ENCODE measurements at places on chromosomes 3 and 15. TPM values are rescaled to one million over a fixed set of nuclear protein-coding genes. Genes with fewer than 3 reads are reported as not detected.

GRCh38 chr15:96330064-96330449 lies 443 bp upstream of the NR2F2 start:
- no peaks in the 10 kb centered on the region for H3K36me3 ChIP-seq
- H3K27me3 ChIP-seq, result peaks cover 77% of the 10 kb centered on the region
- H3K4me3 ChIP-seq, result no peak overlapping the region
- DNase-seq, result peak; percentile 22

- no peak overlapping the region for H3K4me3 ChIP-seq
- no peaks in the 10 kb centered on the region for H3K36me3 ChIP-seq
- no peaks in the 10 kb centered on the region for H3K4me1 ChIP-seq
Measured at GRCh38 chr3:30241721-30242120, 364.7 kb upstream of the TGFBR2 start.

GRCh38 chr15:48017747-48018146 lies 103.0 kb upstream of the SLC24A5 start:
- no peak overlapping the region for H3K4me3 ChIP-seq
- H3K36me3 ChIP-seq, result no peaks in the 10 kb centered on the region
- no peaks in the 10 kb centered on the region for H3K4me1 ChIP-seq
- no peak for DNase-seq

DNA sequence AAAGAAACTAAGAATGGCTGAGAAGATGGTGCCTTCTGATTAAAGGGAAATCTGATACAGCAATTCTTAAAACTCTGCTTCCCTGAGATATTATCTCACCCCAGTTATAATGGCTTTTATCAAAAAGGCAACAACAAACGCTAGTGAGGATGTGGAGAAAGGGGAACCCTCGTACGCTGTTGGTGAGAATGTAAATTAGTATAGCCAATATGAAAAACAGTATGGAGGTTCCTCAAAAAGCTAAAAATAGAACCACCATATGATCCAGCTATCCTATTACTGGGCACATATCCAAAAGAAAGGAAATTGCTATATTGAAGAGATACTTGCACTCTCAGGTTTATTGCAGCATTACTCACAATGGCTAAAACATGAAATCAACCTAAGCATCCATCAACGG lies 65.1 kb downstream of the GOLIM4 start:
- no peak overlapping the region for H3K27ac ChIP-seq
- DNase-seq, result no peak
- H3K4me3 ChIP-seq, result no peak overlapping the region

GOLGA8Q gene
- 17.3 TPM for total RNA-seq

- peaks cover 25% of the 10 kb centered on the region for H3K4me1 ChIP-seq
- peak overlapping the region; percentile 80 for H3K27ac ChIP-seq
- no peaks in the 10 kb centered on the region for H3K36me3 ChIP-seq
- peak; percentile 56 for DNase-seq
- H3K4me3 ChIP-seq, result peak overlapping the region; percentile 77
- no peaks in the 10 kb centered on the region for H3K27me3 ChIP-seq
Measured at GRCh38 chr3:71582036-71582611, 1.4 kb downstream of the FOXP1 start.

DNA sequence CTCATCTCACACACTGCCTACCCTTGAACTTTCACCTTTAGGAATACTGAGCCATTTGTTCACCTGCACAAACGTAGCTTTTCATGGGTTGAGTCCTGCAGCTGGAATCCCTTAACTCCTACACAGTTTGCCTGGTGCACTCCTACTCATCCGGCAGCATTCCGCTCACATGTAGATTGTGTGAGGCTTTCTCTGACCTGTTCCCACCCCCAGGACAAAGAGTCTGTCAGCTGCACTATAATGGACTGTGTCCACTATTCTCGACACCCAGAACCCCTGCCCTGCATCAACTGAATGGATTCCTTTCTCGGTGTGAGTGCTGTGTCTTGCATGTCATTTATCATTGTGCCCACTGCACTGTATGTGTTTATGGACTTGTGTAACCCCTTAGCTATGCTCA lies 54.9 kb downstream of the EPHB3 start:
- H3K4me3 ChIP-seq, result no peak overlapping the region
- no peak overlapping the region for H3K27ac ChIP-seq
- peaks cover 6% of the 10 kb centered on the region for H3K27me3 ChIP-seq
- no peaks in the 10 kb centered on the region for H3K36me3 ChIP-seq

DNA sequence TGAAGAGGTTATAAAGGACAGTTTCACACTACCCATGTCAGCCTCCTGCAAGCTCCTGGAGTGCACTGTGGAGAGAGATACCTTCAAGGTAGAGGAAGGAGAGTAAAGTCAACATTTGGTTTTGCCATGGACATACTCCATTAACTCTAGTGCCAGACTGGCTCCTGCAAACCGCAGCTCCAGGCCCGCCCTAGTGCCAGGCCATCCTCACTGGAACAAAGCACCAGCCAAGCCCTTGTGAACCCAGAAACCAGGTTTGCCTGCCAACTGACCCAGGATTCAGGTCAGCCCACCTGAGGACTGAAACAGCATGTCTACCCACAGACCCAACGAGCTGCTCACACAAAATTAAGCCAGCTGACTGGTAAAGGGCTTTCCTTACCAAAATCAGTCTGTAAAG lies 41.0 kb upstream of the TP63 start:
- no peaks in the 10 kb centered on the region for H3K36me3 ChIP-seq
- no peak for DNase-seq
- H3K4me3 ChIP-seq, result no peak overlapping the region
- H3K4me1 ChIP-seq, result no peaks in the 10 kb centered on the region
- H3K27ac ChIP-seq, result no peak overlapping the region

GABRG3 gene
- not detected for total RNA-seq

DNA sequence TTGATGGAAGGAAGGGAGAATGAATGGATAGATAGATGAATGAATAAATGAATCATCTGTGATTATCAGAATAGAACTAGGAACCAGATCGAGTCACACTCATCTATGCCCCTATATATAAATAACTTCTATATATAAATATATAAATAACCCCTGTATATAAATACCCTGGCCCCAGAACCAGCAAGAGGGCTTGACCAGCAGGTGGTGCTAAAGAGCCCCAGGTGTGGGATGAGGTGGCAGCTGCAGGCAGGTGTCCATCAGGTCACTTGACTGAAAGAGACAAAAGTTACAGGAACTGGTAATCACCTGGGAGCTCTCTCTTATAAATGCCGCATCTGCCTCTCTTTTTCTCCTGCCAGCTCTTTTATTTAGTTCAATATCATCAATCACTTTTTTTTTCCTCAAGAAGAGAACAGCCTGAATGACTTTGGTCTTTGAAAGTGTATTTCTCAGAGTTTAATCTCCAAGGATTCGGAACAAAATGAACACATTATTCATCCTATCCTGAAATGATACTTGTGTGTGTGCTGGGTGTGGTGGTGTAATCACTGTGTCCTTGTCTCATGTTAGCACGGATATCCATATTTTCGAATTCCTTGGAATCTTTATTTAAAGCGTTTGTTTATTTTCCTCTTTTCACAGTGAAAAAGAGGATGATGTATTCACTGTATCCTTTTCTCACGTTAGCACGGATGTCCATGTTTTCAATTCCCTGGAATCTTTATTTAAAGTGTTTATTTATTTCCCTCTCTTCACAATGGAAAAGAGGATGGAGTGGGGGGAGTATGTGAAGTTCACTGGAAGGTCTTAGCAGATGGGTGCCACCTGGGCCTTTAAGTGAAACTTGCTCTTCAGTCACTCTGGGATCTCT lies 35.4 kb upstream of the ATG7 start:
- no peaks in the 10 kb centered on the region for H3K4me1 ChIP-seq
- no peaks in the 10 kb centered on the region for H3K27me3 ChIP-seq
- H3K4me3 ChIP-seq, result no peak overlapping the region

DNA sequence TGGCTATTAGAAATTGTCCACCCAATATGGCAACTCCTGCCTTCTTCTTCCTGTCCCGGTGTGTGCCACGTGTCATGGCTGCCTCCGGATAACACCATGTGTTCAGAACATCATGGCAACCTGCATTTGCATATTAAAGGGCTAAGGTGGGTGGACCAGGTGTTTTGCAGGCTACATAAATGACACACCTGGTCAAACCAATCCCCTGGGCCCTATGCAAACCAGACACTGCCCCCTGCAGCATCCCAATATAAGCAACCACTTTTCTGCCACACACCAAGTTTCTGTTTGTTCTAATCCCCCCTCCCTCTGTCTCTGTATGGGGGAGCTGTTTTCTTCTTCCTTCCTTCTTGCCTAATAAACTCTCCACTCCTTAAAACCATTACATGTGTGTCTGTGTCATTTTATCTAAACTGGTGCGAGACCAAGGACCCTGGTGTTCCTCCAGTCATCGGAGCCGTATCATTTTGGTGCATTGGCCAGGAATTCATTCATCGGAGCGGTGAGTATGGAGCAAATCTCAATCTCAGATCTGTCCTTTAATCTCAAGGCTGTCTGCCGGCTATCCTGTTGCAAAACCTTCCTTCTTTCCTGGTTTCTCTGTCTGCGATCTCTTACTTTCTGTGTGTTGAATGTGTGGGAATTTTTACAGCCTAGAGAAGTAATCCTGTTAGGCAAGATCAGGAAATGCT lies 44.5 kb downstream of the NCEH1 start:
- no peaks in the 10 kb centered on the region for H3K36me3 ChIP-seq
- no peak for DNase-seq
- H3K27me3 ChIP-seq, result no peaks in the 10 kb centered on the region

DNA sequence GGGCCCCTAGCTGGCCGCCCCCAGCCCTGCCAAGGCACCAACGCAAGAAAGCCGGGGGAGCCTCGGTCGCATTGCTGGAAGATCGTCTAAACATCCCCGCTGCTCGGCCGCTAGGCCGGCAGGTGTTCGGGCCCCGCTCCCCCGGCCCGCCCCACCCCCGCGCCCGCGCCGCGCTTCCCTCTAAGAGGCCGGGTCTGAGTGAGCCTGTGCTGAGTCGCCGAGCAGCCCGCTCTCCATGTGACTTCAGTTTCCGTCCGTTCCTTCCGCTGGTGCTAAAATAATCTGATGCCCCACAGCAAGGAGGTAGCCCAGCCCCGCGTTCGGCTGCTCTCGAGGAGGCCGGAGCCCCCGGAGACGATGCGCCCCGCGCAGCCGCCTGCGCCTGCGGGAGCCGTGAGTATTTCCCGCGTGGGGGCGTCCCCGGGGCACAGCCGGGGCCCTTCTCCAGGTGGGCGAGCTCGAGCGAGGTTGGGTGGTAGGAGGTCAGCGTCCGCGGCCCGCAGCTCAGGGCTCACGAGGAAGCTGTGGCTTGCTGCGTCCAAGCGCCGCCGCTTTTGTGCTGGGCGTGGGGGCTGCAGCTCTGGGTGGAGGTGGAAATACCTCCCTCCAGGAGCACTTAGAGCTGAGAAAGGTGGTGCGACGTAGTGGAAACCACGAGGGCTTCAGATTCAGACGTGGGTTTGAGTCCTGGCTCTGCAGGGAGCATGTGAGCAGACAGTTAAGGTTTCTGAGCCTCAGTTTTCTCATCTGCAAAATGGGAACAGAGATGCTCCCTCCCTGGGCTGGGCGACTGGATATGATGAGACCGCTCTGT lies at the start of gene NRROS:
TSS of gene NRROS (plus strand) at position 212 of the 814 bp plus-strand sequence. CDS start 14,846 bp downstream, outside the sequence.
- peak; percentile 76 for DNase-seq
- no peaks in the 10 kb centered on the region for H3K27me3 ChIP-seq
- H3K27ac ChIP-seq, result peak within 1 kb of the TSS; percentile 81
- H3K36me3 ChIP-seq, result peaks cover 6% of the 10 kb centered on the region

- H3K36me3 ChIP-seq, result peaks cover 41% of the 10 kb centered on the region
- H3K27ac ChIP-seq, result no peak overlapping the region
- no peaks in the 10 kb centered on the region for H3K27me3 ChIP-seq
- peaks cover 5% of the 10 kb centered on the region for H3K4me1 ChIP-seq
- no peak for DNase-seq
- H3K4me3 ChIP-seq, result no peak overlapping the region
Measured at GRCh38 chr3:71048948-71049347, 534.6 kb downstream of the FOXP1 start.

DNA sequence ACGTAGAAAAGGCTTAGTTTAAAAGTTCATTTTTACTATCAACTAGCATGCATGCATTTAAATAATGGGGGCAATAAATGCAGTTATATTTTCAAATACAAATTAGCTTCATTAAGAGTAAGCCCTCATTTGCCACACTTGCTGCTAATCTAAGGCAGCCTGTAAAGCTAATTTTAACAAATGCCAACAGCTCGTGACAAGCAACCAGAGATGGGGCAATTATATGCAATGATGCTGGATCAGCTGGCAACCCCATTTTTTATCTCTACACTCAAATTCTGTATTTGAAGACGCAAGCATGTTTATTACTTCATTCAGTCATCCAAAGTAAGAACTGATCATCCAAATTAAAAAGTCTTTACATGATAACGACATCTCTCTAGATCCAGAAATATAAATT lies 12.1 kb downstream of the RFTN1 start:
- H3K4me1 ChIP-seq, result peaks cover 42% of the 10 kb centered on the region
- H3K4me3 ChIP-seq, result no peak overlapping the region
- no peak overlapping the region for H3K27ac ChIP-seq
- no peak for DNase-seq
- H3K36me3 ChIP-seq, result peaks cover 13% of the 10 kb centered on the region

GRCh38 chr15:70017801-70018200 lies 79.9 kb downstream of the TLE3 start:
- H3K4me3 ChIP-seq, result no peak overlapping the region
- no peak overlapping the region for H3K27ac ChIP-seq
- DNase-seq, result no peak

DNA sequence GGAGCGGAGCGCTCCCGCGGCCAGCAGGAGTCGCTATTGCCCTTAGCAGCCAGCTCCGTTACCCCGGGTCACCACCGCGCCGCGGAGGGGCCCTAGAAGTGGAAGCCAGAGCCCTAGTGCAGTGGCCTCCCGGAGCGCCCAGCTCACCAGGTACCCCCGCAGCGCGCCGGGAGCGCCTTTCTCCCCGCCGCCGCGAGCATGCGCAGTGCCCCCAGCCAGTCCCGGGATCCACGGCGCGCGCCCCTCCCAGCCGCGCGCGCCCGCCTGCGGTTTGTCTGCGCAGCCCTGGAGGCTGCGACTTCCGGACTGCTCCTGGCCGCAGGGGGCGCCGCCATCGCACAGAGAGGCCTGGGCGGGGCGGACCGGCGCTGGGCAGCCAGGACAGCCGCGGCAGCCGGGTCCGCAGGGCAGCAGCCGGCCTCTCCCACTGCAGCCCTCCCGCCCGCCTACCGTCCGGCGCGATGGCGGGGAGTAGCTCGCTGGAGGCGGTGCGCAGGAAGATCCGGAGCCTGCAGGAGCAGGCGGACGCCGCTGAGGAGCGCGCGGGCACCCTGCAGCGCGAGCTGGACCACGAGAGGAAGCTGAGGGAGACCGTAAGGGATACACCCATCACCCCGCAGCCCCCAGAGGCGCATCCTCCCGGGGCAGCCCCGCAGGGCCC lies 5.7 kb downstream of the TPM1 start:
- peak overlapping the region; percentile 61 for H3K4me3 ChIP-seq
- peaks cover 30% of the 10 kb centered on the region for H3K27me3 ChIP-seq
- peak; percentile 93 for DNase-seq
- no peaks in the 10 kb centered on the region for H3K36me3 ChIP-seq

- H3K27me3 ChIP-seq, result no peaks in the 10 kb centered on the region
- no peak overlapping the region for H3K27ac ChIP-seq
- no peaks in the 10 kb centered on the region for H3K36me3 ChIP-seq
- no peak for DNase-seq
- no peaks in the 10 kb centered on the region for H3K4me1 ChIP-seq
Measured at GRCh38 chr3:23117856-23118255, 85.3 kb upstream of the UBE2E2 start.
